ENCODE measurements at places on chromosomes 2 and 18.
A peak's percentile ranks its signal among the peaks of the same experiment; 100 is the strongest.

- no peak for DNase-seq
Measured at GRCh38 chr2:200033929-200034328, 78.5 kb downstream of the MAIP1 start.

DNA sequence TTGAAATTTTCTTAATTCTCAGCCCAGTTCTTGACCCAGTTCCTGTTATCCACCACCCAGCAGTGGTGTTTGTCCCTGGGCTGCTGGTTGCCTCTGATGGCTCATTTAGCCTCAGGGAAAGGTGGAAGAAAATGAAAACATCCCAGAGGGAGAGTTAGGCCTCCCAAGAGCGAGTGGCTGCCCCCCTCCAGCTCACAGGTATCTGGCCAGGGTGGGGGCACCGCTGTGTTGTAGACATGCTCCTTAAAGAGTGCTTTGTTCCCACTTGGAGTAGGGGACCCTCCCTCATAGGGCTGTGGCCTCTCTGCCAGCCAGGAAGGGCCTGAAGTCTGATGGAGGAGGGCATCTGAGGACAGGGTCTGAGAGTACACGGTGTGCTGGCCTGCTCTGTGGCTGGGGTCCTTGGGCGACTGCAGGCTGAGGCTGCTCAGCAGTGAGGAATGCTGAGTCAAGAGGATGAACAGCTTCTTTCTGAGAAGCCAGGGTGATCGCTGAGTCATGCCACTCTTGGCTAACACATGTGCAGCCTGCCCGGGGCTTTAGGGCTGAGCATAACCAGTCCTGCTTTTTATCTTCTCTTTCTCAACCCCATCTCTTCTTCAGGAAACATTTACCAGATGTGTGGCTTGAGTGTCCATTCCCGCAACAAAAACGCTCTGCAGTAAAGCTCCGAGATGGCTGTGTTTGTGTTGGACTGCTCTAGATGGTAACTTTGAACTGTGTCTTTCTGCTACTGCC, 72.3 kb downstream of the IL1R2 start:
- peak; percentile 83 for DNase-seq

DNA sequence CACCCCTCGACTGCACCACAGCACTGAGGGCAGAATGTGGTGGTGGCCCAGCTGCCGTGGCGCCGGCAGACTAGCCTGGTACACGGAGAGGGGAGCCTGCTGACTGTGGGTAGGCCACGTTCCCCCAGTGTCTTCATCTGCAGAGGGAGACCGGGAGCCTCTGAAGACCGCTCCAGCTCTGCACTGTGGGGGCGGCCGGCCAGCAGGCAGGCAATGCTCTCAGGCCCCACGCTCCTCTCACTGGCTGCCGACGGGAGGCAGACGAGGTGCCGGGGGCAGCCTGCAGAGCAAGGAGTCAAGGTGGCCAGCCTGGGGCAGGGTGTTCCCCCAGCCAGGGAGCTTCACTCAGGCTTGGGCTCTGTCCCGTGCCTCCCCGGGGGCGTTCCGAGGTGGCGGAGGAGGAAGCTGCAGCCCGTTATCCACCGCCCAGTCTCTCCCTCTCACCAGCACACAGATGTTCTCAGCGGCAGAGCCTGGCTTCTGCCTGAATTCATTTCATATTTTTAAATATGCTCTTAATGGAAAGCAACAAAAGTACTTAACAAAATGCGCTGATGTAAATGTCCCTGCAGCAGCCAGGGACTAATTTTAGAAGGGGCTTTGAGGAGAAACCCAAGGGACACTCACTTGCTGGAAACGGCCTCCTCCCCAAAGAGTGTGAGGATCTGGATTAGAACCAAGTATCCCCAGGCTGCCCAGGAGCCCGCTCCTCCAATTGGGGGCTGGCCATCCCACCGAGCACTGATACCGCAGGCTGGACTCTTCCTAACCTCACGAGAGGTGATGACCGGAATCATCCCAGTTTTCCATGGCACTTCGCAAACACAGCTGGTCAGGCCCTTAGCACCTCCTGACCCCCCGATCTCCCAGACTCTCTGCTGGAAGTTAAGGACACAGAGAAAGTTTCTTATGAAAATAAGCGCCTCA, 87.8 kb downstream of the HDAC4 start:
- DNase-seq, result peak; percentile 27

- DNase-seq, result no peak
Measured at GRCh38 chr2:155308367-155309009, 610.0 kb downstream of the KCNJ3 start.

- DNase-seq, result no peak
Measured at GRCh38 chr2:45833968-45834344, 182.5 kb downstream of the PRKCE start.

DNA sequence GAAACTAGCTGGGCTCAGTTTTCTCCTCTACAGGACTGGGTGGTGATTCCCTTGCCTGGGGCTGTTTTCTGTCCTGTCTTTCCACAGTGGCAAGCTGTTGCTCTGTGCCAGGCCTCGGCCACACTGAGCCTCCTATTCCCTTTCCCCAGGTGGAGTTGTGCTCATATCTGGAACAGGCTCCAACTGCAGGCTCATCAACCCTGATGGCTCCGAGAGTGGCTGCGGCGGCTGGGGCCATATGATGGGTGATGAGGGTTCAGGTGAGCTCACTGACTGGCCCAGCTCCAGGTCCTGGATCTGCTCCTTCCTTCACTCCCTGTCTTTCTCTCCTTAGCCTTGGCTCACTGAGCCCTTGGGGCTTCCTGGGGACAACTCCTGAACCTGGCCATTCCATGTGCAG, 4.0 kb downstream of the NAGK start:
- no peak for DNase-seq

- no peak for DNase-seq
Measured at GRCh38 chr2:158633261-158633660, 161.9 kb upstream of the DAPL1 start.

GRCh38 chr2:79512442-79513401, at the start of gene CTNNA2:
Gene CTNNA2 (plus strand): TSS chr2:79513051.
- peak; percentile 3 for DNase-seq

- no peak for DNase-seq
Measured at GRCh38 chr2:239236808-239237205, 164.0 kb downstream of the HDAC4 start.

GRCh38 chr2:240213476-240214421, 73.3 kb upstream of the OTOS start:
- no peak for DNase-seq

DNA sequence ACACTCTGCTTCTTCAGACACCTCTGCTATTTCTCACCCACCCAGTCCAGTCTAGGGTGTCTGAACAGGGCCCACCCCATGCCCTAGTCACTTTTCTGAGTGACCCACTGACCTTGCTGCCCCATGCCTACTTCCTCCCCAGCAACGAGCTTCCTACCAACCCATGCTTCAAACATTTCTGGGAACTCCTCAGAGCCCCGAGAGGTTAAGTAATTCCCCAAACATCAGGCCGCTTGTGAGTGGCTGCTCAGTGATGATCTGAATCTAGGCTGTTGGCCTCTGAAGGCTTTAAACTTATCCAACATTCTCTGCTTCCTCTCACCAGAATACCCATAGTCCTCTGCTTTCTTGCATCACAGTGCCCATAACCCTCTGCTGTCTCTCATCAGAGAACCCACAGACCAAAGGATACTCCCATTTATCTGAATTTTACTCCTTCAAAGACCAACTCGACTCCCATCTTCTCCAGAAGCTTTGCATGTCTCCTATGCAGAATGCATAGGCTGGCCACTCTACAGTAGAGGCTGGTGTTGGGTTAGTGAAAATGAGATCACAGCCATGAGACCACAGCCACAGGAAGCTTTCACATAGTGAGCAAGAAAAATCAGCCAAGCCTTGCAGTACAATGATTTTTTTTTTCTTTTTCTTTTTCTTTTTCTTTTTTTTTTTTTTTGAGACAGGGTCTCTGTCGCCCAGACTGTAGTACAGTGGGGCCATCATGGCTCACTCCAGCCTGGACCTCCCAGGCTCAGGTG, 309.5 kb upstream of the LYPD1 start:
- no peak for DNase-seq

- DNase-seq, result no peak
Measured at GRCh38 chr2:135903650-135904049, 27.4 kb upstream of the MCM6 start.

GRCh38 chr2:27007416-27008374, 25.1 kb upstream of the TMEM214 start:
- DNase-seq, result no peak

- DNase-seq, result no peak
Measured at GRCh38 chr2:12343141-12343540, 373.6 kb upstream of the TRIB2 start.

GRCh38 chr18:27621236-27621890, 436.3 kb upstream of the CHST9 start:
- DNase-seq, result no peak

GRCh38 chr2:187050409-187050998, 201.5 kb upstream of the ZSWIM2 start:
- no peak for DNase-seq

GRCh38 chr2:12603781-12604295, 112.9 kb upstream of the TRIB2 start:
- no peak for DNase-seq

All from heart right ventricle (tissue), 16 donors.